ENCODE measurements at places on chromosomes 4 and X.

DNA sequence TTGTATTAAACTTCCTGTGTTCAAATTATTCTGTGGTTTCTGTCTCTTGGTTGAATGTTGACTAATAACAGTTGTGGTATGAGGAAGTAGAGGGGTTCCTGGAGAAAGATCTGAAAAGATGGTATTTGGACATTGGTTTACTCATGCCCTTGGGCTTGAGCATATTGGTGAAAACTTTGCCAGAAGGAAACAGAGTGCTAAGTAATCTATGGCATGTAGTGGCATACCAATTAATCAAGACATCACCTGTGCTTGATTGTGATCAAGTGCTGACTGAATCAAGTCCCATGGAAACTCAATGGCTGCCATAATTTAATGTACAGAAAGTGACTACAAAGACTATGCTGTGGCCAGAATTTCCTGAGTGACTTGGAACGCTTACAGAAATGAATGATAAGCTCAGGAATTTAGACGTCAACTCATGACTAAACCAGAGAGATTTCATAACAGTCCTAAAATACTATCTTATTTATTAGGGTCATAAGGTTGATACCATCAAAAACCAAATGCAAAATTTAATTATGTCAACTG is 2062.9 kb downstream of the ARAP2 start:
- DNase-seq: no peak

GRCh38 chrX:107686792-107687191 is 58.5 kb downstream of the PRPS1 start:
- DNase-seq: no peak

DNA sequence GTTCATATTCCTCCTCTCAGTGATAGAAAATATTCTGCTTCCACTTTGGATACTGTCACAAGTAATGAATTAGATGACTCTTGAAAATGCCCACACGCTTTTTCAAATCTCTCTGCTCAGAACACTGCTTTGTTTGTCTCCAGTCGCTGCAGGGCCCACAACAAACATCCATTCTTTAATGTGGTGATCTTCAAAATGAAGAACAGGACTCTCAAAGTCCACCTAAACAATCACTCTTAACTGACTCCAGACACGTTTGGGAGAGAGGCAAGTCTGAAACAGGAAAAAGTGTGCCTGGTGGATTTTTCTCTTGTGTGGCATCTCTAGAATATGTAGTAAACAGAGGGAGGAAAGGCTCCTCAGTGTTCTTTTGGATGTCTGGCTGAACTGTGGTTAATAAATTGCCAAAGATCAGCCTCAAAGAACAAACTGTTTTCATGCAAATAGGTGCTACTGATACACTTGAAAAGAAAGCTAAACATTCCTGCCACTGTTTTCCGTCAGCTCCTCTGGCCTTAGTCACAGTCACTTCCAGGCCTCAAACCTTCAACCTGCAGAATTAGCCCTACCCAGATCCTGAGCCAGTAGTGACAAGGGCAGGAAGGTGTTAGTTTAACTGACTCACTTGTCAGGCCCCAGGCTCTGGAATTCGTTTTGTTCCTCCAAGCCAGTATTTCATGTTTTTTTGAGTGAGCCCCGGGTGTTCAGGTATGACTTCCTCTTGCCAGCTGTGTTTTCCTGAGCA is 259.6 kb upstream of the GPC4 start:
- no peak for DNase-seq

DNA sequence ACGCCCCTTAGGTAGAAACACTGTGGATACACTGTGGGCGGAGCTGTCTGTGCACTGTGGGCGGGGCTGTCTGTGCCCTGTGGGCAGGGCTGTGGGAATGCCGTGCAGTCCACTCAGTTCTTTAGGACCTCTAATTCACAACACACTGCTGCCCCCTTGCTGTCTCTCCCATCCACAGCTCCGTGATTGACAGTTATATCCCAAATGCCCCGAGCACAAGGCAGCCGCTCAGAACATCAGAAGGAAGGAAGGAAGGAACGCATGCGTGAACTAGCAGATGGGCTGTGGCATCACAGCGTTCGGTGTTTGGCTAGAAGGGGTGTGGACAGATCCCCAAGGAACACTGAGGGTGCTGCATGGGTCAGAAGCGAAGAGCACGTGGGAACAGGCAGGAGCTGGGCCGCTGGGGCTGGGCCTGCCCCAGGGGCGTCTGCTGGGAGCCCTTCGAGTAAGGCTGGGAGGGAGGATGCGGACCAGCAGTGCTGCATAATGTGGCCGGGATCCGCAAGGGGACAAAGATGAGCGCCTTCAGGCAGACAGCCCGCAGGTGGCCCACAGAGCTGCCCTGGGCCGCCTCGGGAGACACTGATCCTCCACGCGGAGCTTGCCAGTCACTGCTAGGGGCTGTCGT is 29.8 kb downstream of the ACOX3 start:
- no peak for DNase-seq

GRCh38 chr4:36242629-36243354 is 1.5 kb downstream of the ARAP2 start:
- DNase-seq: no peak

DNA sequence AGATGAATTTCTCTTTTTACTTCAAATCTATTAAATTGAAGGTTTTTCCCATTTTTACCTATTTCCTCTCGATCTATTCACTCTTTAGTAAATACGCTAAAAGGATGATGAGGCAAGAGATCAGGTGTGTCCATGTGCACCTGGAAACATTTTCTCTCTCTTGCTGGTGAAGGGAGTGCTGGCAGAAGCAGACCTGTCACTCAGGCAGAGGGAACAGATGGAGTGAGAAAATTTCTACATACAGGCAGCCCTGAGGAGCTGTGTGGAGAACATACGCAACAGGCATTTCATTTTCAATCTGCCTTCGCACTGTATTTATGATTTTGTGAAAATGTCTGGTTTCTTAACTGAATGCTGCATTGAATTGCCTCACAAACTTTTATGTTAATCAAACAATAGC is 249.5 kb downstream of the GPM6A start:
- no peak for DNase-seq

DNA sequence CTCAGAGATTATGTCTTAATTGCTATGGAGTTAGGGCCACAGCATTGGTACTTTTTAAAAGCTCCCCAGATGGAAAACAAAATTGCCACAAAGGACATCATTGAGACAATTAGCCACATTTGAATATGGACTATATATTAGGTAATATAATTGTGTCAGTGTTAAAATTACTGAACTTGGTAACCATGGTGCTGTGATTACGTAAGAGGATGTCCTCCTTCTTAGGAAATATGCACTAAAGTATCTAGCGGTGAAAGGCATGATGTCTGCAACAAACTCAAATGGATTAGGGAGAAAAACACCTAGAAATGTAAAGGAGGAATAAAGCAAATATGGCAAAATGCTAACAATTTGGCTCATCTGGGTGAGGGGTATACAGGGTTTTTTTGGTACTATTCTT is 89.9 kb upstream of the PAK3 start:
- no peak for DNase-seq

GRCh38 chr4:38386005-38386551 is 277.9 kb upstream of the KLF3 start:
- DNase-seq: no peak

GRCh38 chrX:135944486-135944885 is 29.3 kb downstream of the MMGT1 start:
- no peak for DNase-seq

DNA sequence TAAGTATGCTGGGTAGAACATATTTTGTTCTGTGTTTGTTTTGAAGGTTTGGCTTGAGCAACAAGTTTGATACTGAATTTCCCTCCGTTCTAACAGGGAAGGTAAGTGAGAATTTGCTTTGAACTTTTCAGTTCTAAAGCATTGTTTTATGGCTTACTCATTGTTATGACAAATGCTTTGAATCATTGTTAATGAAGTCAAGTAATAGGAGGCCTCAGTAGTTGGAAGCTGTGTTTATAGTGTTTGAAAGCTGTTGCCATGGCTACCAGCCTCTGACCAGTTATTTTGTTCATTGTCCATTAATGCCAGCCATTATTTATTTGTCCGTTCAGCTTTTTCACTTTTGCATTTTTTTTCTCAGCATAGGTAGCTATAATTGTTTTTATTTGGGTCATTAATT is 14.4 kb downstream of the CHIC1 start:
- no peak for DNase-seq
